ENCODE measurements at places on chromosomes 2 and 18.

- no peak for DNase-seq
Measured at GRCh38 chr2:152359573-152360363, 24.8 kb downstream of the FMNL2 start.

DNA sequence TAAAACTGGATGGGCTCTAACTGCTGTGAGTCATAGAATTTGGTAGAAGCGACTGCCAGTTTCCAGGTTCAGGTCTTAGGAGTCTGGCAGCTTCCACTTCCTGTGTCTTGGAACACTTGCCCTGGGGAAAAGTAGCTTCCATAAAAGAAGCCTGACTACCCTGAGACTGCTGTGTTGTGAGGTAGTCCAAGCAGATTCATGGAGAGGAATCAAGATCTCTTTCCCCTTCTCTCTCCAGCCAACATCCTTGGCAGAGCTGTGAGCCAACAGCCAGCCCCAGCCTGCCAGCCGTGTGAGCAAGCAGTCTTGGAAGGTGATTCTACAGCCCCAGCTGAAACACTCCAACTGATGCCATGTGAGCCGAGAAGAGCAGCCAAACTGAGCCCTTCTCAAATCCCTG, 33.7 kb downstream of the SLC20A1 start:
- DNase-seq = no peak

GRCh38 chr2:8662239-8662879, 19.5 kb upstream of the ID2 start:
- DNase-seq = no peak

DNA sequence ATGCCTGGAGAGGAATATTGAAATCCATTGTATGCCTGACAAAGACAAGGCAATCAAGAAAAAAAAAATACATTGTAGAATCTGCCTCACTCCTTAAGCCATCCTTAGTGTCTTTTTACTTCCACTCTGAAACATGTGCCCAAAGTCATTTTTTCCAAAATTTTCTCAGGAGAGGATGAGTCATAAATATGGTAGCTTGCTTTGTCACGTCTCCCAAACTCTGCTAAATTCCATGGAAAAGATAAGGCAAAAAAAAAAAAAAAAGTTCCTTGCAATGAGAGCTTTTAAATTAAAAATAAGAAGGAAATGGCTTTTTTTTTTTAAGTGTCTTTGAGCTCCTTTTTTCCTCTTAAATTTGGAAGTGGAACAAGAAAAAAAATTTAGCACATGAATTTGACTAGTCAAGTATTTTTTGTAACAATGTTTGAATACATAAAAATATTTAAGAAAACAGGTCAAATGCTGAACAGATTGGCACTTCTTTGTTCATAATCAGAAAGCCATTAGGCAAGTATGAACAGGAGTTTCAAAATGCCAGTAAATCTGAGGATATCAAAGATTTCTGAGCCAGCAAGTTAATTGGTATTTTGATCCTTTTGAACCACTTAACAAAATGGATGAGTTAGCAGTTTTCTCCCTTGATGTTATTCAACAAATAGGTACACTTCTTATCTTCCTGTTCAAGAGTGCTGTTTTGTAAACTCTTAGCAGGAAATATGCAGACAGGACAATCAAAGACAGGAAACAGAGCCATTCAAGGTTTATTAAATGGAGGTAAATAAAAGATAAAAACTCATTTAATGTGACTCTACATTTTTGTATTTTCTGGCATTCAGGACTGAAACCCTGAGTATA, 247.3 kb upstream of the SP5 start:
- DNase-seq = no peak

GRCh38 chr18:30971338-30971956, 71.1 kb downstream of the DSC3 start:
- no peak for DNase-seq

- peak; percentile 51 for DNase-seq
Measured at GRCh38 chr2:96325884-96326255, 753 bp downstream of the ITPRIPL1 start.

- DNase-seq = no peak
Measured at GRCh38 chr2:144703852-144704708, 184.2 kb upstream of the ZEB2 start.

- DNase-seq = no peak
Measured at GRCh38 chr18:7146067-7146466, 28.5 kb upstream of the LAMA1 start.

DNA sequence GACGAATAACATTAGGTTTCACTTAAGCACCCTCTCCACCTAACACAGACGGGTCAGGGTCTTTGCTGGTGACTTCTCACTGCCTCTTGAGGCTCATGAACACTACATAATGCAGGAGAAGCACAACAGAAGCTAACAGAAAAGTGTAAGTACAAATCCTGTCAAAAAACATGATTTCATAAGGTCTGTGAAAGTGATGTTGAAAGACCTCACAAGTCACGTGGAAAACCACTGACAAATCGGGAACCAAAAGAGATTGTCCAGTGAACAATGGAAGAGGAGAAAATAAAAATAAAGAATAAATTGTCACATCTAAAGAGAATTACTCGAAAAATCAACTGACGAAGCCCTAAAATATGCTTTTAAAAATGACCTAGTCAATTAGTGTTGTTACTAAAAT, 14.0 kb downstream of the PSD4 start:
- no peak for DNase-seq

GRCh38 chr2:203904022-203904421, 32.5 kb upstream of the ICOS start:
- DNase-seq = no peak

- no peak for DNase-seq
Measured at GRCh38 chr2:211408483-211408891, 852.1 kb downstream of the CPS1 start.

GRCh38 chr2:32271063-32271462, 6.4 kb upstream of the NLRC4 start:
- no peak for DNase-seq

DNA sequence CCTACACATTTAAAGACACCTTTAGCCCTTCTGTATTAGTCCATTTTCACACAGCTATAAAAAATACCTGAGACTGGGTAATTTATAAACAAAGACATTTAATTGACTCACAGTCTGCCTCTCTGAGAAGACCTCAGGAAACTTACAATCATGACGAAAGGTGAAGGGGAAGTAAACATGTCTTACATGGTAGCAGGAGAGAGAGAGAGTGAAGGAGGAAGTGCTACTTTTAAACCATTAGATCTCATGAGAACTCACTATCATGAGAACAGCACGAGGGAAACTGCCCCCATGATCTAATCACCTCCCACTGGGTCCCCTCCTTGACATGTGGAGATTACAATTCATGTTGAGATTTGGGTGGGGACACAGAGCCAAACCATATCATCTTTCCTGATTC, 946.6 kb downstream of the SLC4A3 start:
- no peak for DNase-seq

- no peak for DNase-seq
Measured at GRCh38 chr2:220315098-220315823, 687.8 kb downstream of the SLC4A3 start.

DNA sequence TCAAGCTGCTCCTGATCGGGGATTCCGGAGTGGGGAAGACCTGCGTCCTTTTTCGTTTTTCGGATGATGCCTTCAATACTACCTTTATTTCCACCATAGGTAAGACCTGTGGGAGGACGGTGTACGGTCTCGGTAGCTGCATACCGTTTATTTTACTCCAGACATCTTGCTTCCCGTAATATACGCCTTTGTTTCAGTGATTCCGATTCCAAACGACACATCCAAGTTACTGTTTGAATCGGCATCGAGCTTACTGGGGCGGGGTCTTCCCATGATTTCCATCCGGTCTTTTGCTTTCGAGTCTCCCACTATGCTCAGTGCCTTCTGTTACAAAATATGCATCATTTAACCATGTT, 731 bp downstream of the RAB10 start:
- DNase-seq = peak; percentile 26

- no peak for DNase-seq
Measured at GRCh38 chr2:42853549-42854206, 61.3 kb upstream of the HAAO start.

DNA sequence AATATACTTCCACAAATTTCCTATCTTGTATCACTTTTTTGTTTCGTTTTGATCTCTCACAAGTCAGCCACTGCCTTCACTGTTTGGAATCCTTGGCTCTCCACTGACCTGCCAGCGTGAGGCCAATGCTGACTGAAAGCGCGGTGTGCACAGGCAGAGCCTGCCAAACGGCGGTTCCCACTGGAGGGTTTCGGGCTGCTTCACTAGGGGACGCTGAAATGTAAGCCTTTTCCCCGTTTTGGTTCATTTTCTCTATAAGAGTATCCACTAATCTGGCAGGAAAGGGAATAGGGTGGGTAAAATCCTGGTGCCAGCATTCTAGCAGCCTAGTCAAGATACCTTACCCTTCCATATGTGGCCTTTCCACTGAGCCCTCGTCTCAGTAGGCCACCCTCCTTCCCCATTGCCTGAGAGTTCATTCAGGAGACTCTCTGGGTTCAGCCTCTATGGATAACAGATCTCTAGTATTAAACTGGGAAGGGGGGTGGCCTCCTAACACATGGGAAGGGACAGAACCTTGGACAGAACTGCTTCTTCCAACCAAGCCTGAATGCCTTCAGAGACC, 91.5 kb downstream of the DYM start:
- no peak for DNase-seq

GRCh38 chr2:196293751-196294515, 122.6 kb upstream of the STK17B start:
- DNase-seq = no peak

DNA sequence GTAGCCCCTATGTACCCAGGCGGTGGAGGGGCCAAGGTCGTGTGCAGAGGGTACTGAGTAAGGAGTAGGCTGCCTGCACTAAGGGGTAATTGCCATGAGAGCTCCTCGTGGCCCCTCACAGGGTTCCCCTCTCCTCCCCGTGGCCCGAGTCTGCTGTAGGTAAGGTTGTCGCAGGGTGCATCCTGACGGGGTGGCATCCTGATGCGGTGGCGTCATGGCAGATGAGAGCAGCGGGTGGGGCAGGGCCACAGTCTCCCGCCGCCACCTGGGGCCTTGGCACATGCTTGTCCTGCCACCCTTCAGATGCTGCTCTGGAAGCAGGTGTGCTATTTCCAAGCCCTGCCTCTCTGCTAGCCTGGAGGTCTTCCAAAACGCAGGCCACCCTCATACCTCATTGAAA, 89.7 kb downstream of the EIPR1 start:
- DNase-seq = no peak

GRCh38 chr2:172241222-172241621, 138.5 kb upstream of the DLX2 start:
- DNase-seq = no peak

DNA sequence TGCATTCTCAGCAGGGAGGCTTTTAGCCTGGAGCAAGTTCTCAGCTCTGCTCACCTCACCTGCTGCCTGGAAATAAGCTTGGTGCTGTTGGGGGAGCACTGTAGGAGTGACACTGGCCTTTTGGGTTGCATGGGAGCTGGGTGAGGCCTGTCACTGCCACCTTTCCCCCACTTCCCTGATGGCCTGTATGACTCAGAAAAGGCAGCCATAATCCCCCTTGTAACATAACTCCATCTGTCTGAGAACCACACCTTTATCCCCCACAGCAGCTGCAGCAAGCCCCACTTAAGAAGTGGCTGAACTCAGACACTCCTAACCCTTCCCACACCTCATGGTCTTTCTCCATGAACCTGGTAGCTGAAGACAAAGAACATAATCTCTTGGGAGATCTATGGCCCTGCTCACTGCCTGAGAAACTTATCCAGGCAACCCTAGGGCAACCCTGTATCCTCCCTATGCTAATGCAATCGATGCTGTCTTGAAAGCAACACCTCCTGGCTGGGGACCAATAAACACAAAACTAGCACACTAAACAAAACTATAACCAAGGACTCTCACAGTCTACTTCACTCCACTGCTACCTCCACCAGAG, 258.9 kb upstream of the OSR1 start:
- DNase-seq = no peak

DNA sequence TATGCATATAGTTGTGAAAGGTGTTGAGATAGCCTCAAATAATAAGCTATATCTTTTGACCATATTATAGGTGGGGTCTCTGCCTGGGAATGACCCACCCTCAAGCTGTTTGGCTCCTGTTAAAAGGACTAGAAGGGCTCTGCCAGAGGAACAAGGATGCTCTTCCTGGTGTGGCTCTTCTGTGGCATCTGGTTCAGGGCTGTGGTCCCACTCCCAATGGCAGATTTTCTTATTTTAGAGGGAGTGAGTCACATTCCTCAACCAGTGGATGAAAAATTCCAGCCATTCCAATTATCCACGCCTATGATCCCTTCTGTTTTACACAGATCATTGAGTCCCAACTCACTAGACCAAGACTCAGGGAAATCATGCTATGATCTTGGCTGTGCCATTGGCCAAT, 119.9 kb downstream of the PARD3B start:
- DNase-seq = no peak

GRCh38 chr18:24913507-24914170, 438.3 kb downstream of the ZNF521 start:
- no peak for DNase-seq

- DNase-seq = no peak
Measured at GRCh38 chr2:3754280-3754679, 50.9 kb downstream of the DCDC2C start.

Measured in activated CD4-positive, alpha-beta T cell treated with anti-CD3 and anti-CD28 coated beads for 4 hours (primary cell).